GM13977 (cell line): ENCODE measurements at places on chromosomes 2 and 18.

- DNase-seq: no peak
Measured at GRCh38 chr18:44848644-44849335, 168.1 kb downstream of the SETBP1 start.

GRCh38 chr2:16069933-16070647 is 129.7 kb downstream of the MYCN start:
- DNase-seq: no peak

DNA sequence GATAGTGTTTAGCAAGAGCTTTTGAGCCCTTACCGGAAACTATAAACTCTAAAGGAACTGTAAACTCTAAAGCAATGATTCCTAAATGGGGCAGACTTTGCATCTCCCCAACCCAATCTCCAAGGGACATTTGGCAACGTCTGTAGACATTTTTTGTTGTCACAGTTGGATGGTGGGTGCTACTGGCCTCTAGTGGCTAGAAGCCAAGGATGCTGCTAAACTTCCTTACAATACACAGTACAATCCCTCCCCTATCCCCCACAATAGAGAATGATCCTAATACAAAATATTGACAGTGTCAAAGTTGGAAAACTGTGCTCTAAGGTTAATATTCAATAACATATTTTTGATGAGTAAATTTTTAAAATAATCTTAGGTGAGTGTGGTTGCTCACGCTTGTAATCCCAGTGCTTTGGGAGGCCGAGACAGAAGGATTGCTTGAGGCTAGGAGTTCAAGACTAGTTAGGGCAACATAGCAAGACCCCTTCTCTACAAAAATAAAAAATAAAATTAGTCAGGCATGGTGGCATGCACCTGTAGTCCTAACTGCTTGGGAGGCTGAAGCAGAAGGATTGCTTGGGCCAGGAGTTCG is 66.7 kb downstream of the PTPN4 start:
- peak; percentile 25 for DNase-seq

- DNase-seq: no peak
Measured at GRCh38 chr2:32271063-32271462, 6.4 kb upstream of the NLRC4 start.

GRCh38 chr2:16609786-16610185 is 55.8 kb downstream of the CYRIA start:
- DNase-seq: no peak

DNA sequence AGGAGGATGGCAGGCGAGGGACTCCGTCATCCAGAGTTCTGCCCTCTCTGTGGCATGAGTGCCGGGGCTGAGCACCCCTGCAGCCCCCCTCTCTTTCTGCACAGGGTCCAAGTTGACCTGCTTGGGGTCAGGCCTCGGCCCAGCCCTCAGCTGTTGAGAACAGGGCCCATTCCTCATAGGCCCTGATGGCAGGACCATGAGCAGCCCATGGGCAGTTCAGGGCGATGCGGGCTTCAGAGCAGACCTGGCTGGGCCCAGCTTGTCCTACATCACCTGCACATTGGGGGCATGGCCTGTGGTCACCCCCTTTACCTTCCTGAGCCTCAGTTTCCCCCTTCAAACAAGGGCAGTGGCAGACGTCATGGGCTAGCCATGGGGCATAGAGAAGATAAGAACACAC is 238.1 kb downstream of the SEPTIN10 start:
- DNase-seq: no peak

- DNase-seq: no peak
Measured at GRCh38 chr2:152126664-152127063, 27.8 kb upstream of the CACNB4 start.

DNA sequence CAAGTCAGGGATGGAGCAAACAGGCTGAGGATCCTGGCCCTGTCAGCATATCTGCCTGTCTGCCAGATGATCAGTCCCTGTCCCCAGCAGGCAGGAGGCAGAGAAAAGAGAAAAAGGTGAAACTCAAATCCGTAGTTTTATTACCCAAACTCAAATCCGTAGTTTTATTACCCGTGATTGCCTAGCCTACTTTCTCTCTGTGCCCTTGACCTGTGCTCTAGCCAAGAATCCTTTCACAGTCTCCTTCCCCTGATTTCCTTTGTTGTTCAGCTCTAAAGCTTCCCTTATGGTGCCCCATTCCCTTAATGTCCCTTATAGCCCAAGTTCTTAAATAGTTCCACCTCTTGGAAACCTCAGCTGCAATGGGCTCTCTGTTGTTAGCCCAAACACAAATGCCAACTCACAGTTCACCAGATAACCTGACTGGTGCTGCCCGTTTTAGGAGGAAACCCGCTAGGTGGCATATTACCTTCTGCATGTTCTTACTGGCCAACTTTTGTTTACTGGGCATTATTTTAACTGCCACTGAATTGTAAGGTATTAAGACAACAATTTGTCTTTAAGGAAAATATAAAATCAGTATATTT is 125.7 kb upstream of the FZD5 start:
- DNase-seq: no peak

- no peak for DNase-seq
Measured at GRCh38 chr18:39506581-39507330, 1941.2 kb upstream of the CELF4 start.

GRCh38 chr2:74575320-74575719 is 20.8 kb downstream of the DOK1 start:
- DNase-seq: no peak

- no peak for DNase-seq
Measured at GRCh38 chr2:39069890-39070465, 50.9 kb downstream of the SOS1 start.

DNA sequence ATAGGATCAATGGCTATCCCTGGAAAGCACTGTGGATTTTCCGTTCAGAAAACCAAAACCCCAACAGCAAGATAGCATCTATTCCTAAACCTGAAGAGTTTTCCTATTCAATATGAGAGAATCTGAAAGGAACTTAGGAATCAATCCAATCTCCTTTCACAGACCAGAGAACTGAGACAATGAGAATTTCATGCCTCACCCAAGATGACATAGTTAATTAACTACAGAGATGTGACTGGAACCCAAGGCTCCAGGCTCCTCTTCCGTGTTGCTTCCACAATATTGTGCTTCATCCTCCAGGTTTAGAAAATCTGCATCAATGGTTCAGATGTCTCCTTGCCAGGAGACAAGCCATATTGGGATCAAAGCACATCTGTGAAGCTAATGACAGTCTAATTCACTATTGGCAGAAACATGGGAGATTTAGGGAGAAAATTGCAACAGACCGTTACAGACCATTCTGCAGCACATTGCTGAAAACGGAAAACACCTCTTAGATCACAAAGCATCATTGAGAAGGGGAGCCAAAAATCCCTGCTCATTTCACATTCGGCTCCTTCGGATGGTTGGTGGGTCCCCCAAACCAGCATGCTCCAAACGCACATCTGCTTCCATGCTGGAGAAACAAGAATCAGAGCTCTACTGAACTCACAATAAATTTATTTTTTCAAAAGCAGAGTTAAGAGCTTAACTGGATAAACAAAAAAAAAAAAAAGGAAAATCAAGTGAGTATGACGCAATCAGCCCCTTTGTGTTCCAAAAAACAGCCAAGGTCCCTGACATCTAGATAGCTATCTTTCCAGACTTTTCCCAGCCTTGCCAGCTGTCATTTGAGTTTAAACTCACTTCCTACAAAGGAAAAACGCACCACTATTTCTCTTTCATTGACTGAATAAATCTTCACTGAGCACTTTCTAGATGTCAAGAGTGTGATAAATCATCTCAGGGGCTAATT is 290.3 kb downstream of the C1D start:
- DNase-seq: no peak

GRCh38 chr2:50953021-50953420 is 78.9 kb downstream of the NRXN1 start:
- no peak for DNase-seq

GRCh38 chr18:69177702-69178101 is 223.0 kb upstream of the DOK6 start:
- no peak for DNase-seq
